DMS79 (cell line): ENCODE measurements at places on chromosomes 3 and 15.
A peak's percentile ranks its signal among the peaks of the same experiment; 100 is the strongest.

DNA sequence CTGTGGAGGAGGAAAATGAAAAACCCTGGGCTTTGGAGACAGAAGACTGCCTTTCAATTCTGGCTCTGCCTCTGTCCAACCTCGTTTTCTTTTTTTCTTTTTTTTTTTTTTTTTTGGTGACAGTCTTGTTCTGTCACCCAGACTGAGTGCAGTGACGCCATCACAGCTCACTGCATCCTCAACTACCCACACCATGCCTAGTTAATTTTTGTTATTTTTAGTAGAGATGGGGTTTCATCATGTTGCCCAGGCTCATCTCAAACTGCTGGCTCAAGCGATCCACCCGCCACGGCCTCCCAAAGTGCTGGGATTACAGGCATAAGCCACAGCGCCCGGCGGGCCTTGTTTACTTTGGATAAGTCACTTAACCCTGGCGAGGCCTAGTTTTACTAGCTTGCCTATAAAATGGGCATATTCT is 66.3 kb upstream of the SLC25A26 start:
- DNase-seq, result no peak

GRCh38 chr3:132210476-132211346 is 106.5 kb upstream of the ACP3 start:
- no peak for DNase-seq

- no peak for DNase-seq
These were observed 62.1 kb downstream of the PLXNA1 start for GRCh38 chr3:127044996-127045395.

DNA sequence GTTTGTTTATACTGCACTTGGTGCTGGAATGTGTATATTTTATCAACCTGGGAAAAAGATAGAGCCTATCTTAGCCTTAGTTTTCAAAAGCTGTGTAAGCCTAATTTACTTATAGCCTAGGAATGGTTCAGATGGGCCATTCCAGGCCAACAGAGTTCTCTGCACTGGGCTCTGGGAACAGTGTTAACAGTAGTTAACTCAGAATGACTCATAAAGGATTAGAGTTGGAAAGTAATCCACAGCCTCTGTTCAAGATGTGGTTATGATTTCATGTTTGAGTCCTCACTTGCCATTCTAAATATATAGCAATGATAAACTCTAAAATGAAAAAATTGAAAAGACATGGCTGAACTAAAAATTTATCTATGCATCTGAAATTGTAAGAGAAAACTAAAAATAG is 22.6 kb upstream of the PEX5L start:
- DNase-seq, result no peak

DNA sequence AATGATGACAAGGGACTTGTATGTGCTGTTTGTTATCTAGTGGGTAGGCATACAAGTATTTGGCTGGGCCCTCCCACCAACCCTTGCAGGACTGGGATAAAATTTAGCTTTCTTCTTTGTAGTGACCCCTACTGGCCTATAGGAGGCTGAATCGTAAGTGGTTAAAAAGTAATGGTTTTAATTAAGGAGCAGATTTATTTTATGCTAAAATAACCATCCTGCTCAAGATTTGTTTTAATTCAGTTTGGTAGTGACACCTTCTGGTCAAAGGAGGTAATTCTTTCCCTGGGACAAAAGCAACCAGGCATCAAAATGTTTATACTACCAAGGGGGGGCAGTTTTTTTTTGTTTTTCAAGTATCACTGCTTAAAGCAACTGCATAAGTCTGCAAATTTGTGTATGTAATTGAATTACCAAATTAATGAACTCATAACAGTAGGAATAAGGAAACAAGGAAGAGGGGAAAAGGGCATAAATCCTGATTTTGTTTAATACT is 70.7 kb downstream of the TOP2B start:
- DNase-seq, result no peak

GRCh38 chr15:65413760-65414144 is 9.0 kb downstream of the IGDCC4 start:
- DNase-seq, result no peak

- peak; percentile 31 for DNase-seq
These were observed 27.9 kb downstream of the SOX2 start for GRCh38 chr3:181739628-181740027.

GRCh38 chr3:150503402-150504099 is 42.7 kb downstream of the SERP1 start:
- no peak for DNase-seq

- DNase-seq, result no peak
These were observed 135.0 kb upstream of the PRICKLE2 start for GRCh38 chr3:64360280-64360679.

DNA sequence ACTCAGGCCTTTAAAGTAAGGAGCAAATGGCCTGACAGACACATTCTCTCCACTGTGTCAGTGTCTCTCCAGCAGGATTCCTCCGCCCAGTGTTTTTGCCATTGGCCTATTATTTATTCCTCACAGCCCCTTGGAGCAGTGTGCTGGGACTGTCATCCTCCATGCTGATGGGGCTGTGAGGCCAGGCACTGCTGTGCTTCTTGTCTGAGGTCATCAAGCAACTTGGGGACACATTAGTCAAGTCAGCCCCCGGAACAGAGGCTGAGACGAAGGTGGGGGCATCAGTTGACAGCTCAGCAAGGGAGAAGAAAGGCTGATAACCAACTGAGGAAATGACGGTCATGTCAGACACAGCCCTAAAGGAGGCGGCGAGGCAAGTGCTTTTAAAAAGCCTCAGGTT is 67.4 kb downstream of the XXYLT1 start:
- no peak for DNase-seq

GRCh38 chr3:5191555-5192304 is 4.2 kb downstream of the EDEM1 start:
- no peak for DNase-seq

GRCh38 chr3:71503525-71504249 is 79.8 kb downstream of the FOXP1 start:
- no peak for DNase-seq

DNA sequence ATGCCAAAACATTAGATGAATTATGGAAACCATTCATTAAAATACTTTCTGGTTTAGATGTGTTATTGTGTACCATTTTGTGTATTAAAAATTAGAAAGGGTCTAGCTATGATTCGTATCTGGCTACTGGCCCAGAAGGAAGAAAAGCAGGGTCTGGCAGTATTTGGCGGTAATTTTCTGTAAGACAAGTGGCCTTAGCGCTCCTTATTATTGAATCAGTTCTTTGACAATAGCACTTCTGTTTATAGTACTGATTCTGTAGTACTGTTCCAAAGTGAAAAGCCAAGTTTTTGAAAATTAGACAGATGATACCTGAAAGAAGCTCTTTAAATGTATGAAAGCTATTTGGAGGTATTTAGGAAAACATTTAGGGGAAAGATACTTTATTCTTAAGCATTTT is 10.2 kb downstream of the GLCE start:
- peak; percentile 31 for DNase-seq

DNA sequence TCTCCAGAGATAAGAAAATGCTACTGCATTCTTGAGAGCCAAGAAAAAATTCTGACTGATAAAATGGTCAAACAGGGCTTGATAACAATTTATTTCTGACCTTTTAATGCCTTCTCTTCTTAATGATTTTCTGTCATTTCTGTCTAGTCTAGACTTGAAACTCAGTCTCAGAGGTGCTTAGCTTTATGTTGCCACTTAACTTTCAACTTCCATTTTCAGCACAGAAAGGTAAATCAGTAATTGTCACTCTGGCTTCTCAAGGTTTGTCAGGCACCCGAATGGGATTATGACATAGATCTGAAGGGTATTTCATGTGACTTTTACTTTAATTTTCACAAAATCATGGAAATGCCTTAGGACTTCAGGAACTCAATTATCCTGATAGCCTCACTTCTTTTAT is 155.4 kb upstream of the GBE1 start:
- no peak for DNase-seq

DNA sequence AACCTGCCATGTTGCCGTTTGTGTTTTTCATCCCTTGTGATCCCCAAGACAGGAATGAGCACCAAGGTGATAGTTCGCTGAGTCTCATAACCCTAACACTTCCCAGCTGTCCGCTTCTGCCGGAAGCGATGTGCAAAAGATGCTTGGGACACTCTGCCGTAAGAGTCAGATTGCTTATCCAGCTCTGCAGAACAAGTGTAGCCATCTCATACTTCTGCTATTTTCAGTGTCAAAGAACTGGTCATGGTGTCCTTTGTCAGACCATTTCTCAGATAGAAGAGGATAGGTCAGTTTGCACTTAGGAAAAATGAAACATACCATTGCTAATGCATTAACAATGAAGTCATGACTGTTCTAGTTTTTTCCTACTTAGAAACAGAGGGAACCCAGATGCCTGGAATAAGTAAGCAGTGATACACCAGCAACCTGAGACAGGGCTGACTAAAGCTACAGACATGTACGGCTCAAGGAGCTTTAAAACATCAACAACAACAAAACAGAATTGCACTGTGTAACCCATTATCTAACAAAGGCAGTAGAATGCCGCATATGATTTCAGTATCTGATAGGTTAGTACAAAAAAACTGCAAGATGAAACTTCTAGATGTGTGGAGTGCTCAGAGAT is 134.0 kb upstream of the IL12A start:
- no peak for DNase-seq
